ENCODE measurements at places on chromosomes 16 and 17. TPM values are rescaled to one million over a fixed set of nuclear protein-coding genes. Genes with fewer than 3 reads are reported as not detected.

DNA sequence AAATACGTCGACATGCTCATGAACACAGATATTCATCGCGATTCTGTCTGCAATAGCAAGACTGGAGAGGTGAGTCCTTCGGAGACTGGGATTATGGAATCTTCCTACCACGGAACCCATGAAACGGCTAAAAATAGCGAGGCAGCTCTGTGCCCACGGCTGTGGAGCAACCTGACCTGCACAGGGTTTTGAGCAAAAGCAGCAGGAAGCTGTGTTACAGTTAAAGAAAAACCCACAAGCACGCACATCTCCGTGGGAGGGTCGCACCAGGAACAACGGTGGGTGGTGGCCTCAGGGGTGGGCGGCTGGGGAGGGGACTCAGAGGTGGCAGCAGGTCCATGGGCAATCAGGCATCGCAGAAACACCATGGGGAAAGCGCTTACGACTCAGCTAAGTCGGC, 24.8 kb downstream of the SLC38A10 start:
- DNase-seq, result no peak

GRCh38 chr16:3431779-3432219, 11.5 kb downstream of the ZNF597 start:
- peak; percentile 86 for DNase-seq

- peak; percentile 54 for DNase-seq
Measured at GRCh38 chr16:31063843-31064611, 10.0 kb downstream of the ZNF668 start.

The DNAI2 gene
- total RNA-seq, result 0.33 TPM

The NOL3 gene
- 103 TPM for total RNA-seq

The CD68 gene
- 34.6 TPM for total RNA-seq
